ENCODE measurements at places on chromosomes 3 and 15.

- no peak for DNase-seq
Measured at GRCh38 chr3:184655597-184655996, 56.3 kb downstream of the MAGEF1 start.

- DNase-seq, result no peak
Measured at GRCh38 chr3:3260870-3261269, 81.4 kb upstream of the CRBN start.

DNA sequence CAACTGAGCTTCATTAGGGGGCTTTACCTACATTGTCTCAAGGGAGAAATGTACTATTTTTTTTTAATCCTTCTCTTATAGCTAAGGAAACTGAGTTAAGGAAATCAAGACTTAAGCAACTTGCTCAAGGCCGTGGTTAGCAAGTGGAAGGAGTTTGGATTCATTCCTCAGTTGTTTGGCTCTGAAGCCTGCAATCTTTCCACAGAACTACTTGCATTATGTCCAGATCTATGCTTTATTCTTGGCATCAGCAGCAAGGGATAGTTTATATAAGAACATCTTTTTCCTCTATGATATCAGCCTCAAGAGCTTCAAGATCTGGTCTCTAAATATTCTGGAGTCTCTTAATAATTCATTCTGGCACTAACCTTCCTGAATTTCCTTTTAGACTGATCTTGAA lies 182.4 kb downstream of the SV2B start:
- no peak for DNase-seq

GRCh38 chr3:134260987-134261386 lies 10.3 kb upstream of the RYK start:
- DNase-seq, result no peak

DNA sequence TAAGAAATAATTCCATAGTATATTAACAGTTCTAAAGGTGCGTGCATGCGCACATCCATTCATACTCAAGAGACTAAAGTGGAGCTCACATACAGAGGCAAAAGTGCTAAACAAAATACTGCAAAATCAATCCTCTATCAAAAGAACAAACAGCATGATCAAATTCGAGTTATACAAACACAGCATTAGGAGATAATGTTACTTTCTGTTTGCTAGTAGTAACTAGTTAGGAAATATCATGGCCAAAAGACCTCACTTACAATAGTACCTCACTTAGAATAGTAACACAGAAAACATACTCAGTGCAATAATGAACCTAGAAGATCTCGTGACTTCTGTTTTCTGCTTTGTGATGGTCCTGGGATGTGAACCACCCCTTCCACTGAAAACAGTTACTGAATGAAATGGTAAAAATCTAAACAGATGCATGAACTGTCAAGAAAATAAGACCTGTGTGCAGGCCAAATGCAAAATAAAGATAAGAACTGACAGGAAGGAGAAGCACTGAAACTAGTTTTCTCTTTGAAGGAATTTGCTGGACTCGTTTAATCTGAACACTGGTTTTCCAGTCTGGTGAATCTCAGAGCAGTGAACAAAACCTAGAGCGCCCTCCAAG lies 20.9 kb upstream of the CEMIP start:
- DNase-seq, result no peak

GRCh38 chr3:61561374-61562041 lies at the start of gene PTPRG:
PTPRG (plus strand) TSS chr3:61561571; CDS start chr3:61562288, 717 bp downstream.
- DNase-seq, result peak; percentile 94

- DNase-seq, result no peak
Measured at GRCh38 chr3:193874997-193875593, 260.9 kb upstream of the HES1 start.

- DNase-seq, result no peak
Measured at GRCh38 chr3:196120291-196120951, 38.5 kb upstream of the TFRC start.

DNA sequence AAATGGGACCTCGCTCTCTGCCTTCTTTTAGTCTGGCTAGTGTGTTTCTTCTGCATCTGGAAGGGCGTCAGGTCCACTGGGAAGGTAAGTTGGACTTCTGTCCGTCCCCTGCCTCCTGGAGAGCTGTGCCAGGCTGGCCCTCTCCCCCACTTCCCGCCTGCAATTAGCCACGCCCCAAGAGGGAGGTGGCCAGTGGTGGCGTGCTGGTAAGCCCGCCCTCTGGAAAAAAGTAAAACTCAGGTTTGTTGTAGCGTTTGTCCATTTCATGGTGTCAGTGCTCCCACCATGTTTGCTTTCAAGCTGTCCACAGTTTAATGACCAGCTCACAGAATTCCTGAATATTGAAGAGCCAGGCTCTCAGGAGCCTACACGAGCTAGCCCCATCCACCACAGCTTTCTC lies 55.6 kb downstream of the SLC6A6 start:
- no peak for DNase-seq

- no peak for DNase-seq
Measured at GRCh38 chr3:116734243-116734642, 24.7 kb downstream of the TUSC7 start.

DNA sequence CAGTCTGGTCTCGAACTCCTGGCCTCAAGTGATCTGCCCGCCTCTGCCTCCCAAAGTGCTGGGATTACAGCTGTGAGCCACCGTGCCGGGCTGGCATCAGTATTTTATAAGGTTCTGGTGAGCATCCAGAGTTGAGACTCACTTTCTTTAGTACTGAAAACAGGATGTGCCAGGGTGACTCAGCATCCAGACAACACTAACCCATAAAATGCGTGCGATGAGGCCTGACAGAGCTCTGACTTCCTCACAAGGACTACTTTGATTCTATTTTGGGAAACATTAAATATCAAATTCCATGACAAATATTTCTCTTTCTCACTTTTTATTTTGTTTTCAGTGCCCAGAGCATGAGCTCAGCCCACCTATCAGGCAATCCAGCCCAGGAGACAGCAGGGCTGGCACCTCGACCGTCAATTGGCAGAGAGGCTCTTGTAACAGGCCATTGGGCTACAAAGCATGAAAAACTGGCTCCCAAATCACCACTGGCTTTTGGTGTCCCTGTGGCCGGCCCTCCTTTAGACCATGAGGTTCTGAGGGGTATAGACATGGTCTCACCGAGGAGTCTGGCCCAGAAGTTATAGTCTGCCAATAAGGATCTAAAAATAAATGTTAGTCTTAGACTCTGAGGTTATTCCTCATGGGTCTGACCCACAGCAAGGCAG lies 75.0 kb downstream of the FEM1B start:
- peak; percentile 97 for DNase-seq

- DNase-seq, result no peak
Measured at GRCh38 chr3:125177746-125178145, 34.8 kb downstream of the SLC12A8 start.

GRCh38 chr15:65947041-65947440 lies 77.8 kb downstream of the RAB11A start:
- DNase-seq, result no peak

DNA sequence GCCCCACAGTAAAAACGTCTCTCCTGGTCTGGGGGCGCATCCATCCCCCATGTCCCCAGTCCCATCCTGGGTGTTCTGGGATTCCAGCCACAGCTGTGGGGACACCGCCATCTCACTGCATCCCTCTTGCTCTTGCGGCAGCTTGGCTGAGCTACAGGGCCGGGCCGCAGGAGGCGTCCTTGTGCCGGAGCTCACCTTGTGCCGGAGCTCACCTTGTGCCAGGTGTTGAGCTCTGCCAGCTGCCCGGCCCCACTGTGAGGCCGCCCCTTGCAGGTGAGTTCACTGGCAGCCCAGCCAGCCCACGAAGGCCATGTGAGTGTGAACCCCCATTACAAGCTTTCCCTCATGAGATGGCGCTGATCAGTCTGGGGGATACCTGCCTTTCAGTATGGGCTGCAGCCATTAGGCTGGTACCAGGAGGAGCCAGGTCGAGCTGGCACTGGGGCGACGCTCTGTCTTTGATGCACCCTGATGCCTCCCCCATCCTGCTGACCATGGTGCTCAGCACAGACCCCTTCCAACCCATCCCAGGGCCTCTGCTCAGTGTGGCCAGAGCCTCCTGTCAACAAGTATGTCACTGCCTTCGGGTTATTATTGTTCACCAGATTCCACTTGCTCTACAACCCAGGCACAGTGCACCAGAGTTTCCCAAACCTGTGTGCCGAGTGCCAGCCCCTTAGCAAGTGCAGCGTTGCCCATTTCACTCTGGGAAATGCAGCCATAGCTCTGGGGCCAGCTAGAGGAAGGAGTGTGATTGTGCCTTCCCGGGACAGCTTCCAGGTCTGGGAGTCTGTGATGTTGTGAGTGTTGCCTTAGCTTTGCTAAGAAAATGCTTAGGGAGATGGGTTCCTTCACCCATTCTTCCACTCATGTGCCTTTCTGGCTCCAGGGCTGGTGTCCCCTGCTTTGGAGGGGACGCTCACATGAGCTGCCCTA lies 105.7 kb downstream of the APBA2 start:
- DNase-seq, result no peak

- no peak for DNase-seq
Measured at GRCh38 chr3:8558645-8559044, 57.0 kb downstream of the LMCD1 start.

GRCh38 chr3:11539218-11539617 lies 104.5 kb downstream of the VGLL4 start:
- no peak for DNase-seq

GRCh38 chr3:87979527-87979926 lies 79.3 kb downstream of the CGGBP1 start:
- no peak for DNase-seq
